ENCODE measurements at places on chromosomes 5 and 9.

- no peak for DNase-seq
These were observed 62.2 kb downstream of the EPB41L4B start for GRCh38 chr9:109258481-109259302.

- no peak for DNase-seq
These were observed 761.6 kb upstream of the GRAMD2B start for GRCh38 chr5:125661584-125661983.

GRCh38 chr5:81286059-81286617, 15.2 kb upstream of the ZCCHC9 start:
- DNase-seq: no peak

- no peak for DNase-seq
These were observed 44.4 kb downstream of the CAST start for GRCh38 chr5:96706433-96707111.

- DNase-seq: no peak
These were observed 6.1 kb downstream of the FGF1 start for GRCh38 chr5:142679744-142680143.

GRCh38 chr5:446883-447263, 3.9 kb downstream of the EXOC3 start:
- peak; percentile 29 for DNase-seq

DNA sequence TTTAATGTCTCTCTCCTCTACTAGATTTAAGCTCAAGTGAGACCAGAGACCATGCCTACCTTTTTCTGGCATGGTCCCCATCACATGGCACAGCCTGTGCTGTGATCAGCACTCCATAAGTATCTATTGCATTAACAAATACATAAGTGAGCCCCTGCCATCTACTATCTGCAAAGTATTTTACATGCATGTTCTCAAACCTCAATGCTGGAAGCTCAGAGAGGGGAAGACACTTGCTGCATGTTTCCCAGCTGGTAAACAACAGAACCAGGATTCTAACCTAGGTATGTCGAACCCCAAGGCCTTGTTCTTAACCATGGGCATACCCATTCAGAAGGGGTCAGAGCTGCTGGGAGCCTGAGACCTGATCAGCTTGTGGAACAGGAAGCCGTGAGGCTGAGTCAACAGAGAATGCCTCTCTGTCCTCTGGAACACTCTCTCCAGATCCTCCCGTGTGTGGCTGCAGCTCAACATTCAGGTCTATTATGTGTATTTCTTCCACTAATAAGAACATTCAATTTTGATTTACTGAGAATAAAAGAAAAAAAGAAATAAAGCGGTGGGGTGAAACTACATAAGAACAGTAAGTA, 232.5 kb upstream of the MSX2 start:
- no peak for DNase-seq

GRCh38 chr5:140251527-140251973, 51.4 kb downstream of the PFDN1 start:
- DNase-seq: no peak

- DNase-seq: no peak
These were observed 102.9 kb downstream of the C9orf152 start for GRCh38 chr9:110105107-110105506.

DNA sequence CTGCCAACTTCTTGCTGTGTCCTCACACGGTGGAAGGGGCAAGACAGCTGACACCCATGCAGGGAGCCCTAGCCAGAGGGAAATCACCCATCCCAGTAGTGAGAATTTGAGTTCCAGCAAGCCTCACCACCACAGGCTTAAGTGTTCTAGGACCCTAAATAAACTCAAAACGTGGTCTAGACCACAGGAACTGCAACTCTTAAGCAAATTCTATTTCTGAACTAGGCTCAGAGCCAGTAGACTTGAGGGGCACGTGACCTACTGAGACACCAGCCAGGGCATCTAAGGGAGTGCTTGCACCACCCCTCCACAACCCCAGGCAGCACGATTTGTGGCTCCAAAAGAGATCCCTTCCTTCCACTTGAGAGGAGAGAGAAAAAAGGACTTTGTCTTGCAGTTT, 96.0 kb upstream of the PHF24 start:
- DNase-seq: no peak

- no peak for DNase-seq
These were observed 199.1 kb upstream of the ZNF618 start for GRCh38 chr9:113677057-113677456.

- DNase-seq: no peak
These were observed 111.7 kb upstream of the BOD1 start for GRCh38 chr5:173727839-173728778.

- DNase-seq: no peak
These were observed 333.4 kb downstream of the YTHDC2 start for GRCh38 chr5:113846941-113847340.

- no peak for DNase-seq
These were observed 883.1 kb downstream of the CDH18 start for GRCh38 chr5:19104948-19105347.

GRCh38 chr9:125509476-125509875, 197.5 kb downstream of the MAPKAP1 start:
- no peak for DNase-seq

DNA sequence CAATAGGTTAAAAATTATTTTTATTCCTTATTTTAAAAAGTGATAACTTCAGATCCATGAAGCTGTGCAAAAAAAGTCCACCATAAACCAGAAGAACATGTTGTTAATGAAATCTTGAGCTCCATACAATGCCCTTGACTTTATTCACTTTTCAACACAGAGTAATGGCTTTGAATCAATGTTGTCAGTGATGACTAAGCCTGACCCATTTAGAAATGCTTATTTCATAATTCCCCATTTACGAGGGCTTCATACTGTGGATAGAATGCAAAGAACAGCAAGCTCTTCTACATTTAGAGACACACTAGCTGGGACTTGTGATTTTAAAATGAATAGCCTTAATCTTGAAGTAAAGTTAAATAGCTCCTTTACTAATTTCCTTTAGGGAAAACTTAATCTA, 25.7 kb upstream of the IL9 start:
- DNase-seq: no peak

GRCh38 chr9:71819115-71819739, 50.9 kb upstream of the CEMIP2 start:
- DNase-seq: peak; percentile 61

DNA sequence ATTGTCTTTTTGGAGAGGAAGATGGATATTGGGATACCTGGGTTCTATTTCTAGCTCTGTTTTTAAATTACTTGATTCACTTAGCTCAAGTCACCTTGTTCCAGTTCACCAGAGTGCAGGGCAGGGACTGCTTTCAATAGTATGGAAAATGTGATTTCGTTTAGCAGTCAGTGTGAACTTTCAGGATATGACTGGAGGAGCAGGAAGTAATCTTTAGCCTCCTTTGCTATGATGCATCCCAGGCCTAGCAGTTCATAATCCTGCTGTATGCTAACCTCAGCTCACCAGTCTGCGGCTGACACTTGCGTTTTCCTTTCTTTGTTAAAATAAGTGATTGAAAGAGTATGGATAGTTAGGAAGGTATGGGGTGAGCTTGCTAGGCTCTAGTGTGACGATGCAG, 169.7 kb downstream of the ARHGAP26 start:
- no peak for DNase-seq

- no peak for DNase-seq
These were observed 3.1 kb upstream of the FCHSD1 start for GRCh38 chr5:141654298-141654697.

GRCh38 chr5:103849934-103850333, 287.3 kb upstream of the NUDT12 start:
- DNase-seq: no peak

DNA sequence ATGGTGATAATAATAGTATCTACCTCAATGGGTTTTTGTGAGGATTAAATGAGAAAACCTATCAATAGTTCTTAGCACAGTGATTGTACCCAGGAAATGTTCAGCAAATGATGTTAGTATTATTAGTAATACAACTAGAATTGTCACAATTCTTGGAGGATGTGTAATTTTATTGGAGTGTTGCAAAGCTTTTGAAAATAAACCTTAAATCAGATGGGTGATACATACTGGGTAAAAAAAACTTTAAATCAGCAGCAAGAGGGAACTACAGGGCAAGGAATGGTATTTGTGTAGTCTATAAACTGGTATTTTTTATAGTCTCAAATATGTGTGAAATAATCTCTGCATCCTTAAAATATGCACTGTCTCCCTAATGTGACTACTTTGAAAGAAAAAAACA, 371.6 kb downstream of the PIK3R1 start:
- DNase-seq: no peak

- no peak for DNase-seq
These were observed 17.8 kb upstream of the SLC12A7 start for GRCh38 chr5:1129711-1130055.

DNA sequence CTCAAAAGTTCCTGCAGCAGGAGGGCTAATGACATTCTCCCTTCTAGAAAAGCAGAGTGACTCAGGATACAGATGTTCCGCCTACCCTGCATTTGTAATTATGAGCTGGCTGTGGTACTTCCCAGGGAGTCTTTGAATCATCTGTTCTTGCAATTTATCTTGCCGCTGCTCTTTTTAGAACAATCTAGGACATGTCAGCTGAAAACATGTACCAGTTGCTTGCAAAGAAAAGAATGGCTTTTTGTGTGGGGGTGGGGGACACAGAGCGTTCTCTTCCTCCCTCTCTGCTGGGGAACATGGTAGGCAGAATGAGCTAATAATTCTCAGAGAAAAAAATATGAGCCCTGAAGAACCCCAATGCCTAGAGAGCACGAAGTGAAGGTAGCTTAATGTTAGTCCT, 51.7 kb upstream of the TUT7 start:
- no peak for DNase-seq

DNA sequence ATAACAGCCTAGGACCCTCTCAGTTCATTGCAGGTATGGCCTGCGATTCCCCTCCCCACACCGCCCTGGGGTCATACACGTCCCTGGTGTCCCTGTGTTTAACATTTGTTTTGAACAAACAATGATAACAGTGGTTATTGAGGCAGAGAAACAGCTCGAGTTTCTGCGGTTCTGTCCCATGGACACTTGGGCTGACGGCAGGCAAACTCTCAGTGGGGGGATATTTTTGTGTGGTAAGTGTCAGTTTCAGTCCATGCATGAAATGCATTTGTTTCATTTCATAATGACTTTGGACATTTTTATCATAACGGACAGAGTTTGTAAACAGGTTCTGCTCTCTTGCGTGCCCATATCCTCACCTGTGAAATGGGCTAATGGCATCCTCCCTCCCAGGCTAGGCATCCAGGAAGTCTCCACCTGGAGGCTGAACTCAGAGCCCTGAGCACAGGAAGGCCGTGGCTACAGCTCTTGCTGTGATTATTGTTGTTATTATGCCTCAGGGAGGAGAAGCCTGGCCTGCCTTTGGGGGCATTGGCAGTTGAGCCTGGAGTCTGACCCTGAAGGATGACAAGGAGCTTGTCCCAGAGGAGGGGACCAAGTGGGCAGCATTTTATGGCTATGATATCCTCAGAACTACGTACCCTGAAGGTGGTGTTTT, 190.9 kb downstream of the GADD45G start:
- DNase-seq: no peak

GRCh38 chr5:177468685-177469628, 4.5 kb downstream of the DBN1 start:
- no peak for DNase-seq

- no peak for DNase-seq
These were observed 154.3 kb downstream of the PHF2 start for GRCh38 chr9:93730648-93731047.

- DNase-seq: no peak
These were observed 834.5 kb downstream of the PTPRD start for GRCh38 chr9:9778293-9778692.

DNA sequence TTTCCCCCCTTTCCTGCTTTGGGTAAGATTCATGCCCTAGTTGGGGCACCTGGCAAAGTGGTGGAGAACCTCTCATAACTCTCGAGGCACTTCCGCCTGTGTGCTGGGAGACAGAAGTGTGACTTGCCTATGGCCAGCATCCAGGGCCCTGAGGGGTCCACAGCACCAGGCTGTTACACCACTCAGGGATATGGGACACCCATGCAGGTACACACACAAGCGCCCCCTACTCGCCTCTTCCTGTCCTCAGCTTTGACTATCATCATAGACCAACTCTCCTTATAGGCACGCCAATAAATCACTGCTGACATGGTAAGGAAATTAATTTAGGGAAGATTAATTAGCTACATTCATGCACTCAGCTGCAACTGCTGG, 45.4 kb downstream of the SHB start:
- no peak for DNase-seq

GRCh38 chr9:98162613-98163012, 29.8 kb downstream of the CORO2A start:
- no peak for DNase-seq
